ENCODE measurements at places on chromosomes 16 and 17.

DNA sequence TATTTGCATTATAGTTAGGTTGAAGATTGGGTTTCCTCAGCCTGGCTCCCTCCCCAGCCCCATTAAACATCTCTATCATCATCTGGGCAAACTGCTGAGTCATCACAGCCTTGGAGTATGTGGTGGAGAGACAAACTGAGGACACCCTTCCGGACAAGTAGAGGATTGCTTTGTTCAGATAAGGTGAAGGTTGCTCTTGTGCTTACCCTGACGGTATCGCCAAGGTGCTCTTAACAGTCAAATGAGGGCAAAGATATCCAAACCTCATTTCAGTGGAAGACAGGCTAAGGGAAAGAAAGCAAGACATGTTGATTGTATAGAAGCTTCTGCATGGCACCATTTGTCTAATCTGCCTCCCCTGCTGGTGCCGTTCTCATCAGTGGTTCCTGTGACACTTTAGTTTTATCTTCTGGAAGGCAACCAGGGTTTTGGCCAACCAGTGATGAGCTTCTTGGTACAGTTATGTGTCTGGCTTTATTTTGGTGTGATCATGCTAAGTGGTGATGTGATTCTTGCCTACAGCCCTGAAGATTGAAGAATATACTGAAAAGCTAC is 56.9 kb upstream of the LGALS9 start:
- no peak for DNase-seq

- DNase-seq = no peak
These were observed 13.5 kb upstream of the CACNG4 start for GRCh38 chr17:66950886-66951604.

- DNase-seq = no peak
These were observed 60.3 kb upstream of the CORO6 start for GRCh38 chr17:29682987-29683386.

GRCh38 chr16:12046651-12047050 is 70.1 kb downstream of the SNX29 start:
- no peak for DNase-seq

DNA sequence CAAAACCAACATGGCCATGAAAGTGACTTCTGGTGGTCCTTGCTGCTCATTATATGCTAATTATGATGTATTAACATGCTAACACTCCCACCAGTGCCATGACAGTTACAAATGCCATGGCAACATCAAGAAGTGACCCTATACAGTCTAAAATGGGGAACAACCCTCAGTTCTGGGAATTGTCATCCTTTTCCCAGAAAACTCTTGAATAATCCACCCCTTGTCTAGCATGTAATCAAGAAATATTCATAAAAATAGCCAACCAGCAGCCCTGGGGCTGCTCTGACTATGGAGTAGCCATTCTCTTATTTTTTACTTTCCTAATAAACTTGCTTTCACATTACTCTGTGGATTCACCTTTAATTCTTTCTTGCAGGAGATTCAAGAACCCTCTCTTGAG is 35.9 kb downstream of the DNAJA2 start:
- DNase-seq = no peak

All from activated CD4-positive, alpha-beta T cell treated with anti-CD3 and anti-CD28 coated beads, Interleukin-2, amount 50 U/mL, for 24 hours (primary cell).